ENCODE measurements at places on chromosomes 3 and 15. TPM values are rescaled to one million over a fixed set of nuclear protein-coding genes. Genes with fewer than 3 reads are reported as not detected.

Gene SMCO1
- total RNA-seq: not detected

Gene CD200R1
- not detected for total RNA-seq

Gene FAM107A
- total RNA-seq: not detected

Gene FEZF2
- total RNA-seq: not detected

Gene GOLGA8F
- not detected for total RNA-seq

Gene TEX55
- total RNA-seq: not detected

Gene ITIH1
- total RNA-seq: not detected

GRCh38 chr15:34708422-34708821 lies 46.4 kb downstream of the GJD2 start:
- DNase-seq: peak; percentile 64

DNA sequence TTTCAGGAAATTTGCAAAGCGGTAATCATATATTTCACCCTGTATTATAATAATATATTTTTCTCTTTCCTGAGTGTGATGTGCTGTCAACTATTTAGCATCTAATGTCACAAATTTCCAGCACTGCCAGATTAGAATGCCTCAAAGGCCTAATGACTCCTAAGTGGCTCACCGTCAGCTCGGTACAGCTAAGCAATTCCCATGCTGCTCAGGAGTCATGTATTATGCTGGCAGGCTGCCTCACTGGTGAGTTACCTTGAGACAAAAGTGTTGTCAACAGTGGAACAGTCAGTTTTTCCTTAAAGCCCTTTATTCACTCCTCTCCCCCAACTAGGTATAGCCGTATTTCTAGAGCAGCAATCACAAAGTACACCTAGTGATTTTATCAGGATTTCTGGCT lies 83.6 kb downstream of the NSUN3 start:
- peak; percentile 66 for DNase-seq

DNA sequence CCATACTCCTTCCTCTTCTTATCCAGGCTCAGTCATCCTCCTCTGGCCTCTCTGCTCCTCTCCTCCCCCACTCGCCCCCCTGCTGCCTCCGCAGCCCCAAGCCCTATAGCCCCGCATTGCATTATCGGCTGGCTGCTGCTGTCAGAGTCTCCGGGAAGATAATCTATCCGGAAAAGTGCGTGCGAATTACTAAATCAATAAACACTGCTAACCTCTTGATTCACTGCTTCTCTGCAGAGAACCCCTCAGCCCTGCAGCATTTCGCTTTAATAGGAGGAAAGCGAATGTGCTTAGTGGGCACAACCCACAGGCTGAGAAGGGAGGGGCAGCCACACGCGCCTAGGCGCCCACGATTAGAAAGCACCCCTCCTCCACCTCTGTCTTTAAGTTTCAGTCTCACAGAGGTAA lies 167.6 kb downstream of the ABHD5 start:
- DNase-seq: no peak

DNA sequence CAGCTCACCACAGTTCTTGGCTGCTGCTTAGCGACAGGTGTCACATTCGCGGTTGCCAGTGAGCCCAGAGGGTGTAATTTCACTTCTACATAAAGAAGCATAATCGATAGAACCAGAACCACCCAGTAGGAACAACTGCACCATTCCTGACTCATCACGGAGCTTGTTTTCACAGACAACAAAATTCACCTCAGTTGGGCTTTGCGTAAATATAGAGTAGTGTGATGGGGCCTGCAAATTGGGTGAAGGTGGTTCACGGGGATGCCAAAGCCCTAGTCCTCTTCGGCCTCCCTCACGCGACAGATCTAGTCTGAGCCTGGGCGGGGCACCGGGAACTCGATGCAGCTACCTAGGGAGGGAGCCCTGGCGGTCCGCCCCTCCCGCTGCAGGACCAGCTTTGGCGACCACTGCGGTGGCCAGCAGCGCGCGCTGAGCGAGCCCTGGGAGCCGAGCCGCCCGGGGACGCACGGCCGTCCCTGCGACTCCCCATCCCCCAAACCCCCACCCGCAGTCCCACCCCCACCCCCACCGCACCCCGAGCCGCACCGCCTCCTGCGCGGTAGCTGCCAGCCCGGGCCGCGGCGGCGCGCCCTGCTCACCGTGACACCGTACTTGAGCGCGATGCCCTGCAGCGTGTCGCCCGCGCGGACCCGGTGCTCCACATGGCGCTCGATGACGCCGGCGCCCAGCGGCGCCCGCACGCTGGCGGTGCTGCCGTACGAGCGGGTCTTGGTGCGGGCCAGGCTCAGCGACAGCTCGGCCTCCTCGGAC lies 519 bp downstream of the LYSMD2 start:
- no peak for DNase-seq

- peak; percentile 96 for DNase-seq
Observed at GRCh38 chr3:155065537-155065936, 14.6 kb upstream of the MME start.

DNA sequence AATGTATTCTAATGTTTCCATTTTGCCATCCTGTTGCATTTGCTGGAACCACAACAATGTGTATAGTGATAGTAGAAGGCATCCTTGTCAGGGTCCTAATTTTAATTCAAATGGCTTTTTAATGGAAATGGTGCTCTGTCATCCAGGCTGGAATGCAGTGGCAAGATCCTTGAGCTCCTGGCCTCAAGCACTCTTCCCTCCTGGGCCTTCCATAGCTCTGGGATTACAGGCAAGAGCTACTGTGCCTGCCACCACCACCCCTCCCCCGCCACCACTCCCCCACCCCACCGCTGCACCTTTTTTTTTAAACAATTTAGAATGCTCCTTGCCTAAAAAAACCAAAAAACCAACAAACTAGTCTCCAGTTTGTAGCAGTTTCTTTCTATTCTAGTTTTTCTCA lies 15.2 kb upstream of the IQCF6 start:
- DNase-seq: no peak

GRCh38 chr15:67174864-67175573 lies 79.4 kb downstream of the AAGAB start:
- DNase-seq: peak; percentile 99

DNA sequence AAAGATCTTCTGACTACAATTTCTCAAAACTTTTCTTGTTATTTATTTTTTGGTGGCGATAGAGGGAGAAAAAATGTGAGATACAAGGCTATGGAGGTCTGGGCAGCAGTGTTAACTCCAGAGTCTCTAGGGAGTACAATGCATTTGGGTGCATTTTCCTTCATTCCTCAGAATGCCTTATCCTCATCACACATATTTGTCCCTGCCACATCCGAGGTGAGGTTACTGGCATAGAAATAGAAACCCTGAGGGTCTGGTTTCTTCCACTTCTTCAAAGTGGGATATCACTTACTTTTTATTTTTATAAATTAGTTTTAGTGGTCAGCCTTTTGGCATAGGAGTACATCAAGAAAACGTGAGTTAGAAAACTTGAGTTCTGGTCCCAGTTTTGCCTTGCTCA lies 150.4 kb downstream of the TIGIT start:
- no peak for DNase-seq

GRCh38 chr15:52023169-52023922 lies 4.3 kb downstream of the MAPK6 start:
- DNase-seq: no peak

DNA sequence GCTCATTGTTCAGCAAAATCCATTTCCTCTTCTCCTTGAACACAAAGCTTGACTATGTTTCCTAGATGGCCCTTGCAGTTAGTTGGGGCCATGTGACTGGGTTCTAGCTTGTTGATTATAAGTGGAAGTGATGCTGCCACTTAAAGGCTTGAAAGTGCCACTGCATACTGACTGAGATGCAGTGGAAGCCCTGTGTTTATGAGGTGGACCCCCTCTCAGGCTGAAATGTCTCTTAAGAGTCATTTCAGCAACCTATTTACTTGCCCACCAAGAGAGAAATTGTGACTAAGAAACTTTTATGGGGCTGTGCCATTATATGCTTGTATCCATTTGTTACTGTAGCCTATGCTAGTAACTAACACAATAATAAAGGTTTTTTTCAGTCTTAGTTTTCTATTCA lies 8.4 kb upstream of the ANP32A start:
- peak; percentile 30 for DNase-seq

GRCh38 chr15:67023517-67024313 lies 41.7 kb upstream of the SMAD3 start:
- no peak for DNase-seq

DNA sequence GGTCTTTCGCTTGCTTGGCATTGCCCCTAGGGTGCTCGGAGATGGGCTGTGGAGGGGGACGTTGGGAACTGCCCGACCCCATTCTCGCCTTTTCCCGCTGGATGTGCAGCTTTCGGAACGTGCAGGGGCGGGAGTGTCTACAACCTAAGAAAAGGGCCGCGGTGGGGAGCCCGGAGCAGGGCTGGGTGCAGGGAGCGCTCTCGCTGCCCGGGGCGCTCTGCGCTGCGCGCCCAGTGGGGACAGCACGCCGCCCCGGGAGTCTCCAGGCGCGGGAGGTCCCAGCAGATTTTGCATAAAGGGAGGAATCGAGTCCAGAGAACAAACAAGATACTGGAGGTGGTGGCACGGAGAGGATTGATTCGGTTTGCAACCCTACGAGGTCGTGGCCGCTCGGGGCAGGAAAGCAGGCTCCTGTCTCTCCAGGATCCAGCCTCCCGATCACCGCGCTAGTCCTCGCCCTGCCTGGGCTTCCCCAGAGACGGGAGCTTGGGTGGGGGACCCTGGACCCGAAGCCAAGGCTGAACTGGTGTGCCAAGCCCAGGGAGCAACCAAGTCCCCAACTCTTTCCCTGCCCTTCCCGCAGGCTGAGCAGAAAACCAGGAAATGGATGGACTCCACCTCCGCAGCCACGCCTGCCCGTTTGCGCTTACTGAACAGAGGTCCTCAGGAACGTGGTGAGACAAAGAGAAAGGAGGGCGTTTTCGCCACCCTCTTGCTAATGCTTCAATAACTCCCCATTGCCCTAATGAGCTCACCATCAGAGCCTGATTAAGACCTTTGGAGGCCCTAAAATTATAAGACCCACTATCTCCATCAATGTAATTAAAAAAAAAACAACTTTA lies 59.7 kb downstream of the NOX5 start:
- DNase-seq: peak; percentile 50

DNA sequence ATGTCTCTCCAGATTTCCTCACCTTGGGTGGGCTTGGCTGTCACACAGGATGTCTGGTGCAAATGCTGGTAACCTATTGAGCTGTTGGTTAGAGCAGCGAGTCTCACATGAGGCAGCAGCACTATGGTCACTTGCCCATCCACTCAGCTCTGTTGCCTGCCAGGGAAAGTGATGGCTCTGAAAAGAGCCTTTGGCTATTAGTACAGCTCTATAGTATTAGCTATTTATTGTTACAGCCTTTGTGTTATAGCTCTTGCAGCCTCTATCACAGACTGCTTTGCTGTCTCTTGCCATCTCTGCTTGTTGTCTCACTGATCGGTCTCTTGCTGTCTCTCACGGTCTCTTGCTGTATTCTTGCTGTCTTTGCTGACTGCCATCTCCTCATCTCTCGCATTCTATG lies 114.3 kb downstream of the MFSD1 start:
- no peak for DNase-seq

- DNase-seq: no peak
Observed at GRCh38 chr15:40121911-40122638, 13.4 kb upstream of the BMF start.

GRCh38 chr15:26773067-26773877 lies 406 bp upstream of the GABRB3 start:
- DNase-seq: no peak

- DNase-seq: no peak
Observed at GRCh38 chr3:167203062-167203461, 177.0 kb downstream of the ZBBX start.

DNA sequence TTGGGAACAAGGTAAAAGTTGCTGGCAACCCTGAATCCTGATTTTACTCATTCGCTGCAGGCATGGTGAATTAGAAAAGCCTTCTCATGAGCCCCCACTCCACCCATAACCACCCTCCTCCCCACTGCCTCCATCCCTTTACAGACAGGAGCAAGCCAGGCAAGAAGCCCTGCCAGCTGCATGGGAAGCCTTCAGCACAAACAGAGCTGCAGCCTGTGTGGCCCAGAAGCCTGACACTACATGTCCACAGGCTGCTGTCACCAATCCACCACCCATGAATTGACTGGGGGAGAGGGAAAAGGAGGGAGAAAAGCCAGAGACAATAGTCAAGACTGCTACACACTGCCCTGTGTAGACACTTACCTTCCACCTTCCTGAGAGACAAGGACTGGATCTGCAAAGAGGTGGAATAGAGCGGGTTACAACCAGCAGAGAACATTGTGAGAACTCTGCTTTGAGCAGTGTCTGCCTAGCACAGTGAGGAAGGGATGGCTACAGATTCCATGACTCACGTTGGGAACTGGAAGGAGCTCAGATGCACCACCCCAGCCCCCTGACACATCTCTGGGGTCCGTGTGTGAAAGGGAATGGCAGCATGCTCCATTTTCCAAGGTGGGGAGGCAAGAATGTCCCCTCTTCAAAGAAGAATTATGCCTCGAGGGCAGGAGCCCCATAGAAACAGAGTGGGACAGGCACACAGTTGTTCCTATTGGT lies 33.9 kb downstream of the DZIP1L start:
- DNase-seq: peak; percentile 65

- no peak for DNase-seq
Observed at GRCh38 chr15:67331676-67332075, 77.1 kb downstream of the IQCH start.
